ENCODE measurements at places on chromosomes 1 and 21.

DNA sequence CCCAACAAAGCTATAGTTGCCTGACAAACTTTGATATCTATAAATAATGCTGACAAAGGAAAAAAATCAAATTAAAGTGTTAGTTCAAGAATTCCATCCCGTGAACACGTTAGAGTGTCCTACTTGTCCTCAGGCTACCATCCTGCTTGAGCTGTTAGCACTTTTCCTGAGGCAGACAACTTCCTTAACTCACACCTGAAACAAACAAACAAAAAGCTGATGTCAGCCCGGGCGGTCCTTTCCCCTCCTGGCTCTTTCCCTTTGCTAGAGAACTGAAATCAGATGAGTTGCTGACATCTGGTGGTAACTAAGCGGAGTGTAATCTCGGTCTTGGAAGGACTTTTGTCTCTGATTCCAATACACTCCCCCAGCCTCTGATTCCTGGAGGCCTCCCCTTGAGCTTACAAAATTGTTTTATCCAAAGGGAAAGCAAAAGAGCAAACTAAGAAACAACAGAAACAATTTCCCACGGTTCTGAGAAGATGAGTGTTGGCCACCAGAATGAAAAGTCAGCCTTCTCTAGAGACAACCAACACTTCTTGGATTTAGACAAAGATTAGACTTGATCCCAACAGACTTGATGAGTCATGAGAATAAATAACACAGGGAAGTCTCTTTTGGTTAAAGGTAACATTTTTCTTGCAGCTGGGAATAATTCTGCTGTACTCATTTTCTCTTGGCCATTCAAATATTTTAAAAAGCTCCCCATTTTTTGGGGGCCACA, 135.4 kb downstream of the PROX1 start:
- peak; percentile 51 for DNase-seq

DNA sequence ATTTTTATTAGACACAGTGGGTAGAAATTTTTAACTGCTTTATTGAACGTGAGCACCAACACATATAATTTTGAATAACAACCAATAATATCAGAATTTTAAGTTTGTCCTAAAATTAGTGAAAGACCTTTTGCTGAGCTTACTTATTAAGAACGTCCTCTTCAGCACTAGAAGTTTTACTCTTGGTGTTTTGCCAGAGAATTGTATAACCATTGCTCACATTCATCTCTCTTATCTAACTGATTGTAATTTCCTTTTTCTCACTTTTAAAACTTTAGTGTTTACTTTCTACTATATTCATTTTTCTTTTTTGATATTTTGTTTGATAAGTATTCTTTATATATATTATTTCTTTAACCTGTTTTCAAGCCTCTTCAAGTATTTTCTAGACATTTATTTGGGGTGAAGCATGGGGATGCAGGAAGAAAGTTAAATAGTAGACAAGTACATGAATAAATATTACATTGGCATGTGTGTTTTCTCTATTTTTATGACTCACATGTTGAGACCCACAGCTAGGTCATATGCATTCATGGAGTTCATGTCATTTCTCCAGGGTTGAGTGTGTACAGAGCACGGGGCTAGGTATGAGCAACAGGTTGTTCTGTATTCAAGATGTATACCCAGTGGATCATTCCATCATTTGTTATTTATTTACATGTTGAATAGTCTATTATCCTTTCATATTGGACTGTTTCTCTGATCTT, 90.6 kb downstream of the ATP6V1G3 start:
- DNase-seq, result no peak

DNA sequence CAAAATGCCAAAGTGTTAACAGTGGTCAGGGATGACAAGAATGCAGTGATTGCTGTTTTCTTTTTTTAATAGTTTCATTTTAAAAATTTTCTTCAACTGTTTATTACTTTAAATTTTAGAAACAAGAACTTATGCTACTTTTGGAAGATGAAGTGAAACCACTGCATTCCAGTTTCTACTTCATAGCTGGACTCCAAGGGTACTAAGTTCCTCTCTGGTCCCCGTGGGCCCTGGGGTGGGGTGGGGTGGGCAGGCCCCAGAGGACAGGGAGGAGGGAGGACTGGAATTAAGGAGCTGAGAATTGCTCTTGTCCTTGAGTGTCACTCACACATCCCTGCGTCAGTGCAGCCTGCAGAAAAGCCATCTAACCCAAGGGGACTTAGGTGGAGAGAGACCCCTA, 97.3 kb downstream of the RAVER2 start:
- no peak for DNase-seq

DNA sequence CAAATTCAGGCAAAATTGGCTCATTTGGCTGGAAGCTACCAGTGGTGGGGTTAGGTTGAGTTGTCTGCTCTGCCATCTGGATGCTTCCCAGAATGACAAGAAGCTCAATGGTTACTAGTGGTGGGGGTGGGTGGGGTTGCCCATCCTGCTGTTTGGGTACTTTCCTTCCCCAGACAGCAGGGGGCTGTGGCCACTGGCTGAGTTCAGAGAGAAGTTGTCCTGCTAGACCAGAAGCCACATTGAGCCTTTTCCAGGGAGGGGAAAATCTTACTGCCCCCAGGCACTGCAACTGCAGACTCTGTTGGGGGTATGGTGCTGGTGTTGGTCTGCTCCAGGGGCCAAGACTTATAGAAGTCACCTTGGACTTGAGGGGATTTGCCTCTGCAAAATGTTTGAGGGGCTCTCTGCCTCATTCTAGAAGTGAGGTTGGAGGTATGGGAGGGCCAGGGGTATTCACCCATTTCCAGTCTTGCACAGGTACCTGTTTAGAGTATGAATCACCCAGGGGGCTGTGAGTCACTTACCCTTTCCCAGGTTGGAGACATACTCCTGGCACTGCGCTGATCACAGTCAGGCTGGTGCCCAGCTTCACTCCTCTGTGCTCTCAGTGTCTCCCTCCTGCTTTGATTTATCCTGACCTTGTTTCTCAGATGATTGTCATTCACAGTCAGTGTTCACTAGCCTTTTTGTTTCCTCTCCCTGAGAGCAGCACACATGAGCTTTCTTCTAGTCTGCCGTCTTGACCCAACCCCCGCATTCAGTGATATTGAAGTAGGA, 89.1 kb upstream of the NEGR1 start:
- DNase-seq, result no peak

DNA sequence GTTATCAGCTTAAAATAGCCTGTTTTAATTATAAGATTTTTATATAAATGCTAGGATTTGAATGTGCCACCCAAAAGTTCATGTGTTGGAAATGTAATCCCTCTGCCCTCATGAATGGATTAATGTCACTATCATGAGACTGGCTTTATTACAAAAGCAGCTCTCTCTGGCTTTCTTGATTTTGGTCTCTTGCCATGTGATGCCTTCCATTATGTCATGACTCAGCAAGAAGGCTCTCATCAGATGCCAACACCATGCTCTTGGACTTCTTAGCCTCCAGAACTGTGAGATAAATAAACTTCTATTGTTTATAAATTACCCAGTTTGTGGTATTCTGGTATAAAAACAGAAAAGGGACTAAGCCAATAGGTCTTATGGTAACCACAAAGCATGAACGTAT, 6.9 kb upstream of the PRSS38 start:
- no peak for DNase-seq
